ENCODE measurements at places on chromosomes 7 and 10.
A peak's percentile ranks its signal among the peaks of the same experiment; 100 is the strongest.

GRCh38 chr7:106050746-106051117, 61.4 kb downstream of the SYPL1 start:
- DNase-seq: no peak

- no peak for DNase-seq
Observed at GRCh38 chr10:43885252-43885651, 236.6 kb upstream of the ZNF32 start.

- DNase-seq: no peak
Observed at GRCh38 chr10:22620140-22620857, 94.1 kb downstream of the PIP4K2A start.

GRCh38 chr10:70324951-70325781, 41.4 kb upstream of the NPFFR1 start:
- no peak for DNase-seq

DNA sequence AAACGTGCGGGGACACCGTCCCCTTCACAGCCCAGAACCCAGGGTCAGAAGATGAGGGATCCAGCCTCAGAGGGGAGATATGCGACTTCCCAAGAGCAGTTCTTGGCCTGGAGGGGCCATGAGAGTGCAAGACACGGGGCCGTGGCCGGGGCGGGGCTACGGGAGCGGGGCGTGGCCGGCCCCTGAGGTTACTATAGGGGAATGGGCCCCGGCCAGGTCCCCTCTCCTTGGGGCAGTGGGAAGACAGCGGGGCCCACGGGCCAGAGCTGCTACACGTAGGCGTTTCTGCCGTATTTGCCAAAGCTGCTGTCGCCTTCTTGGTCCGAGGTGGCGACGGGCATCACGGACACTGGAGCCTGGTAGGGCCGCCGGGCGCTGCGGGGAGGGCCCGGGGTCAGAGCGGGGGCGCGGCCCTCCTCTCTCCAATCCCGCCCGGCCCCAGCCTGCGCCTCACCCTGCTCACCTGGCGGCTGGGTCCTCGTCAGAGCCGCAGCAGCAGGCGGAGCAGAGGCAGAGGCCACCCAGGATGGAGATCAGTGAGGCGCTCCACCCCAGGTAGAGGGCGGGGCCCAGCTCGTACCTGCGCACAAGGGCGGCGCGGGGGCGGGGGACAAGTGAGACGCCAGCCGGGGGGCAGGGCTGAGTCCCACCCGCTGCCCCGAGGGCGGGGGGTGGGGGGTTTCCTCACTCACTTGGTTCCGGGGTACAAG, 5.3 kb downstream of the CLDN15 start:
- no peak for DNase-seq

DNA sequence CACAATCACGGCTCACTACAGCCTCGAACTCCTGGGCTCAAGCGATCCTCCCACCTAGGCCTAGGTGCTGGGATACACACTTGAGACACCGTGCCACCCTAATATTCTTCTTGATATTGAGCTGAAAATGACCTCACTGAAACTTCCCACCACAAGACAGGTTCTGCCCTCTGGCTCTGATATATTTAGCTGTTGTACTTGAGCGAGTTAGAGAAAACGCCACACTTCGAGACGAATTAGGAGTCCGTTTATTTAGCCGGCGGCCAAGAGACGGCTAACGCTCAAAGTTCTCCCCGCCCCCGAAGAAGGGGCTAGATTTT, 17.9 kb downstream of the ZC3HAV1 start:
- no peak for DNase-seq

DNA sequence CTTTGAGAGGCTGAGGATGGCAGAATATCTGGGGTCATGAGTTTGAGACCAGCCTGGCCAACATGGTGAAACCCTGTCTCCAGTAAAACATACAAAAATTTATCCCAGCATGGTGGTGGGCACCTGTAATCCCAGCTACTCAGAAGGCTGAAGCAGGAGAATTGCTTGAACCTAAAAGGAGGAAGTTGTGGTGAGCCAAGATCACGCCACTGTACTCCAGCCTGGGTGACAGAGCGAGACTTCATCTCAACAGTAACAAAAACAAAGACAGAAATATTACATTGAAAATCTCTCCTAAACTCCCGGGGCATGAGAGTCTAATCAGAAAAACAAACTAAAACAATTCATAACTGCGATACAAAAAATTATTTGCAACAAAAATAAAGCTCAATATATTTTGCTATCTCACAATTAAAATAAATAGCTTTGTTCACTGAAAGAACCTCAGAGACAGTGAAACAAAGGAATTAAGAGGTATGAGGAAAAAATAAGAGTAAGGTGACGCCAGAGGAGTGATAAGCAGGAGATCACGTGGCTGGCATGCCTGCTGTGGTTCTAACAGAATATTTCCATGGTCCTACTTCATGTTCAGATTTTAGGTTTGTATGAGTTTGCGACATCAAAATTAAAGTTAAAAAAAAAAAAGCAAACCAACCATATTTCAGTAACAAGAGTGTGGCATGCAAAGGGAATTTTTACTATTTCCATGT, 527.7 kb upstream of the POM121L12 start:
- DNase-seq: no peak

DNA sequence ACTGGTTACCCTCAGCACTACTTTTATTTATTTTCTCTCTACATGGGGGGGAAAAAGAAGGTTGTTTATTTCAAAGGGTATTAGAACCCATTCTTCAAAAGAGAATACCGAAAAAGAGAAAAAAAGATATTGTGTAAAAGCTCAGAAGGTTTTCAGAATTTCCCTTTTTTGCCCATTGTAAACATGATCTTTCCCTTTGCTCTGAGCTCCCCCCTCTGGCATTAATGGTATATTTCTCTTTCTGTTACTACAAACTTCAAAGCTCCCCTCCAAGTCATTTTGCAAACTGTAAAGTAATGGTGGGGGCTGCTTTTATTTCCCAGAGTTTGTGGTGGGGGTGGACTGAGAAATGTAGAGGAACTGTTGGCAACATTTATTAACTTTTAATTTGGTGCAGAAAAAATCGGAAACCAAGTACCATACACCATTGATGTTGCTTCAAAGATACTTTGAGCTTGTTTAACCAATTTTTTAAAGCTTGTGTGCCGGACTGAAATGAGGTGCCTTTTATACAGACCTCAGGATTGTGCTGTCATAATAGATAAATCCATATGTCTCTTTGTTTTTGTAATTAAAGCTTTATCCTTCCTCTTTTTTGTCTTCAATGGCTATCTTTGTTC, 181.5 kb downstream of the EXOC4 start:
- DNase-seq: peak; percentile 3

DNA sequence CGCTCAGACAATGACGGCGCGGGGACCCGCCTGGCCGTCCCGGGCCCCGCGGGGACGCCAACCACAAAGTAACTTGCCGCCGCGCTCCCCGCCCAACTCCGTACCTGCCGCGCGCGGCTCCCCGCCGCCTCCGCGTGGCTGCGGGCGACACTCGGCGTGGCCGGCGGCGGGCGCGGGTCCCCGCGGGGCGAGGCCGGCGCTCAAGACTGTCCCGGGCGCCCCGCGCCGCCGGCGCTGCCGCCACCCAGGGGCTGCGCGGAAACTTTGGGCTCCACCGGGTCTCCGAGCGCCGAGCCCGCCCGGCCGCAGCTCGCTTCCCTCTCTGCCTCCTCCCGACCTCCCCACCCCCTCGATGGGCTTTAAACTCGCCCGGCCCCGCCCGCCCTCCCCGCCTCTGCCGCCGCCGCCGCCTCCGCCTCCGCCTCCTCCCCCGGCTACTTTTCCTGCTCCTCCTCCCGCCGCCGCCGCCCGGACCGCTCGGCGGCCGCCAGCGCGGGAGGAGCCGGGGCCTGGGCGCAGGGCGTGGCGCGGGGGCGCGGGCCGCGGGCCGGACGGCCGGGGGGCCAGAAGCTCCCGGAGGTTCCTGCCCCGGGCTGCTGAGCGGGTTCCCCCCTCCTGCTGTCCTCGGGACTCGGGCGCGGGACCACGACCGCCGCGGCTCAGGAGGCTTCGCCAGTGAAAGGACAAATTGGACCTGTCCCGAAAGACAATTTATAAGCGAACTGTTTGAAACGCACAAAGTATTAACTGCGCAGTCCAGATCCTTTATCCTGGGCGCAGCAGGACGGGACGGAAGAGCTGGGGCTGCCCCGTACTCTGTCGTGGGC, 10.6 kb upstream of the GRB10 start:
- DNase-seq: no peak

- DNase-seq: no peak
Observed at GRCh38 chr7:85471740-85472139, 284.9 kb upstream of the SEMA3D start.

DNA sequence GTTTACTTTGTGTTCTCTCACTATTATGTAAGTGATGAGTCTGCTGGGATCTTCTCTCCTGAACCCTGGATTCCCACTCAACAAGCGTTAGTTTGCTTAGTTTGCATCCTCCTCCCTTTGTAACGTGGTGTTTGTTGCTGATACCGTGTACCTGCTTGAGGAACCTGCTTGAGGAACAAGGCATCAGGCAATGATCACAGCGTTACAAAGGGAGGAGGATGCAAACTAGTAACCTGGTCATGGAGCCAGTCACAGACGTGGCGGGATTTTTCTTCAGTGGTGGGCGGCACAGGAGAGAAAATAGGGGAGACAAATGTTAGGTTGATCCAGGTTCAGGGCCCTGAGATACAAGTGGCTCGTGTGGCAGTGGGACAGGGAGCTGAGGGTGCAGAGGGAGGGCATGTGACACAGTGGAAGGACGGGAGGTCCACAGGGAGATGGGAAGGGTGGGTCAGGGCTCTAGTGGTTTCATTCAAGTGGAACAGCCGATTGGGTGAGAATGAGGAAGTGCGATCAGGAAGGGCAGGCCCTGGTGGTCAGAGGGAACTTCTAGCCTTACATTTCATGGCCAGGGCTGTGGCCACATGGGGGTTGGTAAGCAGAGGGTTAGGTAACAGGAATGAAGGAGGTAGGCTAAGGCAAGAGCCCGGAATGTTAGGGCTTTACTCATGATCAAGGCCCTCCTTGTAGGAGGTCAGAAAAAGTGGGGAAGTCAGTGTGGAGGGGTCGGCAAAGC, 38.0 kb downstream of the SNX10 start:
- DNase-seq: no peak

GRCh38 chr7:70410134-70410750, 721.7 kb upstream of the GALNT17 start:
- no peak for DNase-seq

DNA sequence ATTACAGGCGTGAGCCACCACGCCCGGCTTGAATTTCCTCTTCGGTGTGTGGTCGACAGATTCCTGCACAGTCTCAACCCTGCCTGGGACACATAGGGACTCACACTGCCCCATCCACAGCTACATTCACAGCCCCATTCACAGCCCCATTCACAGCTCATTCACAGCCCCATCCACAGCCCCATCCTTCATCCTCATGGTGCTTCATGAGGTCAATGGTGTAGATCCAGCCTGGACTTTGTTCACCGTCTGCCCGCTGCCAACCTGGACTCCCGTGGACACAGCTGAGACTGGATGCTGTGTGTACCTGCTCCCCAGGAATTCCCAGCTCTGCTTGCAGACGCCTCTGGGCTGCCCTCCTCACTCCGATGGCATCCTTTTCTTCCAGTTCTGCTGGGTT, 5.2 kb downstream of the IDI2 start:
- DNase-seq: no peak

GRCh38 chr7:151384352-151384697, 25.5 kb downstream of the WDR86 start:
- DNase-seq: no peak

DNA sequence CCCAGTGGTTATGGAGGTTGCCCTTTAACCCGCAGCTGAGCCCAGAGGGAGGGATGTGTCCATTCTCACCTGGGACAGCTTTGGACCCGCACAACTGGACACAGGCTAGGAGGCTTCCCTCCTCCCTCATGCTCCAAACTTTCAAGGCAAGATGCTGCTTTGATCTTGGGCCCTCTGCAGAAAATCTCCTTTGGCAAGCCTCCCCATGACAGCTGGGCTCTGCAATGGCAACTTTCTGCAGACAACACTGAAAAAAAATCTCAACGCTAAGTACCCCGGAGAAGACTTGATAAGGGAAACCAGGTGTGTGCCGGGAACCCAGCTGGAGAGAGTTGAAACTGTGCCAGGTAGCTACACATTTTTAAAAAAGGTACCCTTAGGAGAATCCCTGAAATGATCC, 610.1 kb downstream of the LRMDA start:
- no peak for DNase-seq

DNA sequence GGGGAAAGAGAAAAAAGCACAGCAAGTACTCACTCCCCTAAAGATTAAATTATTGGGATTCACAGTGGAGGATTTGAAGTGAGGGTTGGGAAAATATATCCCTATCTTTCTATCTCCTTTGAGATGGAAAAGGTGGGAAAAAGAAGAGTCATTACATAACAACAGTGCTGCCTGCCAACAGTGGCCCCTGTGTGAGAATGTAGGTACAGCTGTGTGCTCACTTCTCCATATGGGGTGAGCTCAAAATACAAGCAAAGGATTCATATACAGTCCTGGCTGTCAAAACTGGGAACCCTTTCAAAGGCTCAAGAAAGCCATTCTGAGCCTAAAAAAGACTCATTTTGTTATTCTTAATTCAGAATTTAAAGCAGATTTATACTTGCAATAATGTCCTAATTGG, 458.5 kb downstream of the GPAM start:
- DNase-seq: no peak

DNA sequence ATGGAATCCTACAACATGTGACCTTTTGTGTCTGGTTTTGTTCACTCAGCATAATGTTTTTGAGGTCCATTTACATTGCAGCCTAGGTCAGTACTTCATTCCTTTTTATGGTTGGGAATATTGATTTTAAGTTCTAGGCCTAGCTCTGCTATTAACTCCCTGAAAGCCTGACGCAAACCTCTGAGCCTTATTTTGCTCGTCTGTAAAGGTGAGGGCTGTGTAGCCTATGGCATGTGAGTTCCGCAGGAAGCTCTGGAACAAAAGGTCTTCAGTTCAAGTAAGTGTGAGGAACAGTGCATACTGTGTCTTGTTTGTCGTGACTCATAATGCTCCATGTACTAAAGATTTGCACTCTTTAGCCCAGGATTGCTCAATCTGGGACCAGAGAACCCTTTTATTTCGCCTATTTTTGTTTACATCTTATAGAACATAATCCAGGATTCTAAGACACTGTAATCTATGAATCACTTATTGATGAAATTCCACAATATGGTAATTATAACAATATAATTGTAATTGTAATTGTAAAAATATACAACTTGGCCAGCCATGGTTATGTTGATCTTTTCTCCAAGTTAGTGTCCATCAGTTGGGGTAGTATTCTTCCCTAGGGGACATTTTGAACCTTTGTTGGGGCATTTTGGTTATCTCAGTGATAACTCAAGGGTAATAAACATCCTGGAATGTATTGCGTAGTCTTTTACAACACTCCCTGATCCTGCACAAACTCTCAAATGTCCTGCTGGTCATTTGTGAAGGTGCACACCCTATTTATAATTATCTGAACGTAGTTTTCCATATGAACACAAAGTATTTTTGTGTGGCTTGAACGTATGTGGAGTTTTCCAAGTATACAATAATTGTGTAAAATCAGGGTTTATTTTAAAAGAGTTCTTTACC, 184.7 kb downstream of the VTI1A start:
- no peak for DNase-seq

DNA sequence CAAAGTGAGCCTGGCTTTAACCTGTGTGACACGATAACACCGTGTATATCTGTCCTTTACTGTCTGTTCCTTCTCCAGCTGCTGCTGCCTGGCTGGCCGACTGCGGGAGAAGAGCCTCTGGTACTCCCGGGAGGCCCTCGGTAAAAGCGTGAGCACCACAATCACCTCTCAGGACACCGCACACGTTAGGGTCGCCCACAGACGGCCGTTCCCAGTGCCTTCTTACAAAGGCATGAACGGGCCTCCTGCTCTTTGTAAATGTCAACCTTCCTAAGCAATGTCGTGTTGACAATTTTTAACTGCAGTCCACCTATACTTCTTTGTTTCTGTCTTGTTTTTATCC, 177.6 kb downstream of the DIP2C start:
- DNase-seq: no peak

Data from GM18507 (cell line).